ENCODE measurements at places on chromosomes 12 and 14.

DNA sequence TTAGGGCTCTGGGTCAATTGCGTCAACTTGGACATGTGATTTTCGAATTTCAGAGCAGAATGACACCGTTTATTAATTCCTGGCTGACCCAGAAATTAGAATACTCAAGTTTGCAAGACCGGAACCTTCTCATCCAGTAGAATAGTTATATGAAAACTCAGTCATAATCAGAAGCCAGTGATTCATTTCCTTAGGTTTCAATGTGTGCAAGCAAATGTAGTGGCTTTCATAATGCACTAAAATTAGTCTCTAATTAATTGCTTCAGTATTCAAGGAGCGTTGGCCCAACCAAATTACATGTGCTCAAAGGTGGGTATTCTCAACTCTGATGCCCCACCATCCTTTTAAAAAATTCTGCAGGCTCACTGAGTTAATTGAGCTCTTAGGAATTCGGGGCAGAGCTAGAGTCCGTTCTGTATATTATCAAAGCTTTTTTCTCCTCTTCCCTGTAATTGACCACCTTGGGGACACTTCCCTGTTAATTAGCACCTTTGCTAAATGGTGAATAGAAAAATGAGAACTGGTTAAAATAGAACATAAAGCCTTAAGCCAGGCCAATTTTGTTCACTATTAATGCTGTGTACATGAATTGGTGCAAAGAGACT lies 55.4 kb downstream of the DAO start:
- no peak for DNase-seq

- no peak for DNase-seq
Measured at GRCh38 chr12:106901276-106901675, 54.4 kb upstream of the TMEM263 start.

GRCh38 chr14:22391908-22392565 lies 197.0 kb downstream of the DAD1 start:
- peak; percentile 34 for DNase-seq

DNA sequence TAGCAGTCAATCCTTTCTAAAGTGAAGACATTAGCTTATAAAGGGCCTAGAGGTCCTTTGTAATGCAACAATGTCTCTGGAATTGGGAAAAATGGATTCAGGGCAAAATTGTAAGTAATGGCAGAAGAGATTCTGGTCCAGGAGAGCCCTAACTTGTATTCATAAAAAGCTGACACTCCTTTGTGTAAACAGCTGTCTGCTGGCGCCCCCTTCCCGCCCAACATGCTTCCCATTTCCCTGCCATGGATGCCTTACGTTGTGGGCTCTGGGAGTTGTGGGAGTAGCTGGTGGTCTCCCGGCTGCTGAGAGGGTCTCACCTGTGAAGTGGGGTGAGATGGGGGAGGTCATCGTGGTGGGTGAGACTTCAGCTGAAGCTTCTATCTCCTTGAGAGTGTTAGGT lies 2.3 kb downstream of the ACRBP start:
- DNase-seq: no peak

GRCh38 chr12:115771065-115771464 lies 506.4 kb downstream of the MED13L start:
- no peak for DNase-seq

DNA sequence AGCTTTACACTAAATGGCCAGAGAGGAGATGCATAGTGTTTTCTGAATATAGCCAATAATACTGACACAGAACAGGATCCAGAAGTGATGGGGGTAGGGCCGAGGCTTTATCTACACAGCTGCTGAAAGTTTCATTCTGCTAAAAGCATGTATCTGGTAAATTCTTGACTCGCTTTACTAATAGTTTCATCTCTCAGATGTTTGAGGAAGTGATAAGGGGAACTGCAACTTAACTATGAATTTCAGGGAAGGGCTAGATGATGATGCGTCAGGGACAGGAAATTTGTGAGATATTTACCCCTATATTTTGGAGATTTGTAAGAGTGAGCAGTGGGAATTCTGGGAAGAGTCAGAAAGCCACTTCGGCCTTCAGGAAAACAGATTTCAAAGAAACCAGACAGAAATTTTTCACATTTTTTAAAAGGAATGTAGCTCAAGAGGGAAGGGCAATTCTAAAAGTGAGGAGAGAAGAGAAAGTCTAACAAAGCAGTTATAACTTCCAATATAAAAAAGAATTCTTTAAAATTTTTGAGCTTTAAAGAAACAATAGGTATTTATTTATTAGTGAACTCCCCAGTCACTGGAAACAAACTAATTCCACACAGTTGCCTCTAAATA lies 243.1 kb downstream of the BCAT1 start:
- DNase-seq: no peak

- no peak for DNase-seq
Measured at GRCh38 chr12:132148368-132149045, 4.2 kb downstream of the NOC4L start.

DNA sequence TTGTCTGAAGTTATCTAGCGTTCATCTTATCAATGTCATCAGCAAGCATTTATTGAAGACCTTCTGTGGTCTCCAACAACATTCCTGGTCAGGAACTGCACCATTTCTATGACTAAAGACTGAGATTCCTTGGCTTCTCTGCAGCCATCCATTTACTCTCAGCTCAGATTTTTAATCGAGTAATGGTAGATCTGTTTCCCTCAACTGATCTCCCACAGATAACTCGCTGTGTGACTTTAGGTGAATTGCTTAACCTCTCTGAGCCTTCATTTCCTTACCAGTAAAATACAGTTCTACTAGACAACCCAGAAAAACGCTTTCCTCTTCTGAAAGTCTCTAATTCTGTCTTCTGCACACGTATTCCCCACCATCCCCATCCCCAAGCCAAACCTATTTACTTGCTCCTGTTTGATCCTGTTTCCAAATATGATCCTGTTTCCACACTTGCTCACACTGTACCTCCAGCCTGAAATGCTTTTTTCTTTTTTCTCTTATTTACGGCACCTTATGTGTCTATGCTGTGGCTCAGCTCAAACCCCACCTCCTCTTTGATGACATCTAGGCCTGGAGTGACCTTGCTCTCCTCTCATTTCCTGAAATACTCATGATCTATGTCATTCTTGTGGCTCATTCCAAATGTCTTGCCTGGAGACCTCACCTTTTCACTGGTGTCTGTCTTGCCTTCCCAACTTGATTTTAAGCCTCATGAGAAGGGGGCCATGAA lies 21.8 kb downstream of the PLXNC1 start:
- no peak for DNase-seq

DNA sequence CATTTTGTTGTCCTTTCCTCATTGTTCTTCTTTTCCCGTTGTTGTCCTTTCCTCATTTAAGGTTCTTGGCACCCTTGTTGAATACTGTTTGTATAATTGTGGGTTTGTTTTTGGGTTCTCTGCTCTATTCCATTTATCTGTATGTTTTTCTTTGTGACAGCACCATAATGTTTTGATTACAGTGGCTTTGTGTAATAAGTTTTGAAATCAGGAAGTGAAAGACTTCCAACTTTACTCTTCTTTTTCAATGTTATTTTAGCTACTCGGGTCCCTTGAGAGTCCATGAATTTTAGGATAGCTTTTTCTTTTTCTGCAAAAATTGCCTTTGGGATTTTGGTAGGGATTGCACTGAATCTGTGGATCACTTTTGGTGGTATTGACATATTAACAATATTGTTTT lies 28.1 kb downstream of the ETNK1 start:
- DNase-seq: no peak

GRCh38 chr12:31612819-31613218 lies 21.9 kb upstream of the DENND5B start:
- no peak for DNase-seq

GRCh38 chr12:85179680-85180270 lies 100.2 kb upstream of the ALX1 start:
- no peak for DNase-seq

GRCh38 chr14:75198291-75198933 lies 22.0 kb upstream of the TMED10 start:
- DNase-seq: no peak

GRCh38 chr14:64296561-64296960 lies 2.4 kb upstream of the ESR2 start:
- no peak for DNase-seq

GRCh38 chr12:6828781-6829535 lies 751 bp downstream of the P3H3 start:
- DNase-seq: no peak

GRCh38 chr12:47577206-47577989 lies 128.4 kb downstream of the RPAP3 start:
- no peak for DNase-seq

DNA sequence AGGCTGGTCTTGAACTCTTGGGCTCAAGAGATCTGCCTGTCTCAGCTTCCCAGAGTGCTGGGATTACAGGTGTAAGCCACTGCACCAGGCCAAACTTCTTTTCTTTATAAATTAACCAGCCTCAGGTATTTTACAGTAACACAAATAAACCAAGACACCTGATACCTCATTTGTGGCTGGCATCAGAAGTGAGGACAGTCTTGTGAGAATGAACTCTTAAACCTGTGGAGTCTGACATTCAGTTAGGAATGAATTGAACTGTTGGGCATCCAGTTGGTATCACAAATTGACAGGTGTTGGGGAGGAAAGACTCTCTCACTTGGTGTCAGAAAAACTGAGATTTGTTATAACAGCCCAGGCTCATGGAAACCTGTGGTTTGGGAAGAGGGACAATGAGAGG lies 120.5 kb downstream of the DENND5B start:
- no peak for DNase-seq

DNA sequence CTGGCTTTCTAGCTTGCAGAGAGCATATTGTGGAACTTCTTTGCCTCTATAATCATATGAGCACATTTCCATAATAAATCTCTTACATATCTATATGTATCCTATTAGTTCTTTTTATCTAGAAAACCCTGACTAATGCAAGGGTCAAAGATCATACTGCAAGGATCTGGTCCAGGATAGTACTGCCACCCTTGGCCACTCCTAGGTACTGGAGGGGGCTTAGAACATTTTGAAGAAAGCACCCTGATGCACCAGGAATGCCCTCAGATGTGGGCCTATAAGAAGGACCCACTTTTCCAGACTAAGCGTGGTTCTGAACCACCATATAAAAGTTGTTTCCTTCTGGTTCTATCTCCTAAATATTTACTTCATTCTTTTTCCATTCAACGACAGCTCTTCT lies 14.6 kb downstream of the ATXN7L3B start:
- no peak for DNase-seq

DNA sequence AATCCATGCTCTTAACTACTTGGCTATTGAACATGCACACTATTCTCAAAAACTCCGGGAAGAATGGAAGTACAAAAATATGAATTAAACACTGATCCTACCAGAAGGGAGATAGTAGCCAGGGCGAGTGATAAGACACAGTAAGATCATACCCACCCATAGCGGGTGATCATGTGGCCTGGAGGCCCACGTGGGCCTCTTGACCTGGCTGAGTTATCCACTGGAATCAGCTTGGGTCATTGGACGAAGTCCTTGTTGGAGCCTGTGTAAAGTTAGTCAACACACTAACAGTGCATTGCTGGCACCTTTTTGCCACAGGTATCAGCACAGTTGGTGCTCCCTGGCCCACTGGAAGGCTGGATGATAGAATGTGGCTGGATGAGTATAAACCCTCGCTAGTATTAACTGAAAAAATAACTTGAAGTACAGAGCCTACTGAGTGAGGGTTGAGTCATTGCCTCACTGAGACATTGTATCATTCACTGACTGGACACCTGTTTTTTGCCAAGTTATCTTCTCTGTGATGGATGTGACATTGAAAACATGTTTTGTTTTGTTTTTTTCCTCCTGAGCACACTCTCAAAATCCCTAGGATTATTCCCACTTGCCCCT lies 149.2 kb upstream of the FUT8 start:
- DNase-seq: no peak

DNA sequence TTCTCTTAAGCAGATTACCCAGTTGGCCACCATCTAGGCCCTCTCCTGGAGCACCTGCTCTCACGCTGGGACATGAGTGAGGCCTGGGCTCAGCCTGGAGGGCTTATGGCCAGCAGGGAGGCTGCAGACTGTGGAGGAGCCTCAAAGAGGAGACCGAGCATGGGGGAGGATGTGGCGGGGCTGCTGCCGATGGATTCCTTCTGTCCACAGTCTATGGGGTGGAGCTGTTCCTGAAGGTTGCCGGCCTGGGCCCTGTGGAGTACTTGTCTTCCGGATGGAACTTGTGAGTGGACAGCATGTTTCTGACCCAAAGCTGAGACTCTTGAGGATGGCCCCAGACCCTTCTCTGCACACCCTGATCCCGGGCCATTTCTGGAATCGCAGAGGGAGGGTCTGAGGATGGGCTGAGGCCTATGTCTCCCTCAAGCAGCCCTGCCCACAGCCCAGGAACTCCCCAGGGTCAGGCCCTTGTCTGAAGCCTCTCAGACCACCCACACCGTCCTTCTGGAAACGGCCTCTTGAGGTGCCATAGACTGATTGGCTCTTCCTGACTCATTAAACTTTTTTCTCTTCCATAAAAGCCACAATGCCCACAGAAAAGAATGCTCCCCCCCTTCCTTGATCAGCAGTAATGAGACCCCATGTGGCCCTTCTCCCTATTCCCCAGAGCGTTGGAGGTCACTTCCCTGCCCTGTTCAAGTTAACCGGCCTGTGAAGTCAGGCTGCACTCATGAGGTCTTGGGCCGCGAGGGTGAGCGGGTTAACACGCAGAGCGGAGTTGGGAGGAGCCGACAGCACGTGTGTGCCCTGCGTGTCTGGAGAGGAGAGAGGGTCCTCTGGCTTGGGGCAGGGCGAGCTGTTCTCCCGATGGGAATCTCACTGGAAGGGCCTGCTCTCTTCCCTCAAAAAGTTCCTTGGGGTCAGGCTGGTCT lies 49.0 kb downstream of the SLC8B1 start:
- no peak for DNase-seq

DNA sequence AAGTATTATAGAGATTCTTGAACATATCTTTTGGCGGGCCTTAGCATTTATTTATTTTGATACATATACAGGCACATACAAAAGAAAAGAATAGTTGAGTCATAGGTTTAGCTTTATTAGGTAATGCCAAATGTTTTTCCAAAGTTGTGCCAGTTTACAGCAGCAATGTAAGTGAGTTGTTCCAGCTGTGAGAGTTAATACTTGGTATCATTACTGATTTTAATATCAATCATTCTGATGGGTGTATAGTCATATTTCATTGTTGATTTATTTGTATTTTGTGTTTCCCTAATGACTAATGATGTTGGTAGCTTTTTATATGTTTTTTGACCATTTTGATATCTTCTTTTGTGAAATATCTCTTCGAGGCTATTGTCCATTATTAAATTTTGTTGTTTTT lies 122.4 kb downstream of the MIPOL1 start:
- no peak for DNase-seq

- DNase-seq: no peak
Measured at GRCh38 chr12:92650228-92650822, 52.5 kb upstream of the PLEKHG7 start.

DNA sequence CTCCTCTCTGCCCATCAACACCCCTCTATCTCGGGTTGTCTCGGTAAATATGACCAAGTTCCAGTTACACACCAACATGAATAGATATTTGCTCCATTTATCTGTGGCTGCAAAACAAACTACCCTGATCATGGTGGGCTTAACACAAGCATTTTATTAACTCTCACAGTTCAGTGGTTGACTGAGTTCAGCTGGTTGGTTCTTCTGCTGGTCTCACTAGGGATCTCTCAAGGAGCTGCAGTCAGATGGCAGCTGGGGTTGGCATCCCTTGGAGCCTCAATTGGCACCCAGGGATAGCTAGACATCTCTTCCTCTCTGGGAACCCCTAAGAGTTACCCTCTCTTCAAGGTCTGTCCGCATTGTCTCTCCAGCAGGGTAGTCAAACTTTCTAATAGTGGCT lies 25.4 kb downstream of the P2RX7 start:
- no peak for DNase-seq

Measured in NK-92 treated with Interleukin-12 subunit alpha and Interleukin-12 subunit beta, amount 100 ng/mL, for 24 hours (cell line).